ENCODE measurements at places on chromosomes 5 and 9.

- no peak for DNase-seq
These were observed 6.3 kb downstream of the MYO10 start for GRCh38 chr5:16929831-16930230.

DNA sequence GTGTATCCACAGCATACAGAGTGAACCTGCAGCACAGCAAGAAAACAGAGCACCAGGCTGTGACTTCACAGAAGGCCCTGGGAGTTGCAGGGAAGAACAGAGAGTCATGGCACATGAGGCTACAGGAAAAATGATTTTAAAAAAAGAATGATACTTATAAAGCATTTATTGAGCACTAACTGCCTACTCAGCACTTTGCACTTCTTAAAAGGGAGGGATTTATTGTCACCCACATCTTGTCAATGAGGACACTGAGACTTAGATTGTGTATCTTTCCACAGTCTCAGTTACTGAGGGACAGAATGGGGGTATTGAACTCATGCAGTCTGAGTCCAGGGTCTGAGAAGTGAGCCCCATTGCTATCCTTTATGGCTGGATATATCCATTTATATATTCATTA, 244.6 kb upstream of the TRIM32 start:
- no peak for DNase-seq

GRCh38 chr9:96420468-96421219, 2.5 kb upstream of the ZNF367 start:
- DNase-seq: no peak

- no peak for DNase-seq
These were observed 94.3 kb upstream of the STK32A start for GRCh38 chr5:147140558-147140957.

DNA sequence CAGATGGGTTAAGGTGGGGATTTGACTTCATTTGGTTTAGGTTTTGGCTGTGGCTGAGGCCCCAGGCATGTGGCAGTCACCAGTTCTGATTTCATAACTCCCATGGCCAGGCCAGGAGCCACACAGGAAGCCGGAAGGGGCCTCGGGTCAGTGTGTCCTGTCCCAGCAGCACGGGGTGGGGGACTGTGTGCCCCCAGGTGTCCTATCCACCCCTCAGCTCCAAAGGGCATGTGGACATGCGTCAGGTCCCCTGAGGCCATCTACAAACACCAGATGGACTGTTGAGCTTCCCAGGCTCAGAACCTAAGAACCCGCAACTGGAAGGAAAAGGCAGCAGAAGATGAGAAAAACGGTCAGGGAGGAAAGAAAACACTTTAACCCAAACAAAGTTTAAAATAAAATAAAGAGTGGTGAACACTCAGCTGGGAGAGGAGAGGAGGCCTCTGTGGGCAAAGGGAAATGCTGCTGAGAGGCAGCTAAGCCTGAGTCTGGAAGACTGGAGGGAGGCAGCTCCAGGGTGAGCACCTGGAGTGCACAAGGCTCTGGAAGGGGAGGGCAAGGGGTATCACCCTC, 260.8 kb downstream of the AUH start:
- no peak for DNase-seq

GRCh38 chr9:136860933-136861873, 4.9 kb downstream of the EDF1 start:
- DNase-seq: peak; percentile 39

DNA sequence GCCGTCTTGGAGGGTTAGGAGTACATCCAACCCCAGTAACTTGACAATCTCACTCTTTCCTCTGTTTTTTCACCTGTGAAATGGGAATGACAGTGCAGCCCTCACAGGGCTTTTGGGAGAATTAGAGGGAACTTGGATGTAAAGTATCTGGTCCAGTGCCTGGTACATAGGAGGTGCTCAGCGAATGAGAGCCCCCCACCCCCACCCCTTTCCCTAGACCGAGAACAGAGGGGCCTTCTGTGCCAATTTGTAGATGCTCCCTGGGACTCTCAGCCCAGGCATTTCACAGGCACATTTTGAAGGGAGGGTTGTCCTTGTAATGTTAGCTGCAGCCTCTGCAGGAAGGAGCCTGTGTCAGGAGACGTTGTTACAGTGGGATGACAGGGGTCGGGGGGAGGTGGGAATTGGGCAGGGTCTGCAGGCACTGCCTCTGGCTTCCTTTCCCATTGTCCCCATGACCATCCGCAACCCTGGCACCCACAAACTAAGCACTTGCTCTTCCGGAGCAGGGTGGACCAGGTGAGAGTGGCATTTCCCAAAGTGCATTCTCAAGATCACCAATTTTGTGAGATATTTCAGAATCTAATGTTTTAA, 47.0 kb downstream of the AMBP start:
- DNase-seq: peak; percentile 31

- DNase-seq: peak; percentile 68
These were observed 594 bp downstream of the FAM120A start for GRCh38 chr9:93451849-93452709.

GRCh38 chr5:132771503-132771998, 5.5 kb downstream of the SEPTIN8 start:
- no peak for DNase-seq

DNA sequence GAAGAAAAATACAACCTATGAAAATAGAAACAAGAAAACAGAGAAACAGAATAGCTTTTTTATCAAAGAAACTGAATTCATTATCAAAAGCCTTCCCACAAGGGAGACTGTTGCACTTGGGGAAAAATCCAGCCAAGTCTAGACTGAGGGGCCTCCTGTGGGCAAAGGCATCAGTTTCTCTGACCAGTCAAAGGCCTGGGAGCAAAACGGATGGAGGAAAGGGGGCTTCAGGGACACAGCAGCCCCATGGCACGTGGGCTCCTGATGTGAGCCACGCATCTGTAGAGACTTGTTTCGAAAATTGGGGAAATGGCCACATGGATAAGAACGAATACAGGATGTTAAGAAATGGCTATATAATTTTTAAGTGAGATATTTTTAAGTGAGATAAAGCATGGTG, 21.1 kb downstream of the ZDHHC11B start:
- no peak for DNase-seq

DNA sequence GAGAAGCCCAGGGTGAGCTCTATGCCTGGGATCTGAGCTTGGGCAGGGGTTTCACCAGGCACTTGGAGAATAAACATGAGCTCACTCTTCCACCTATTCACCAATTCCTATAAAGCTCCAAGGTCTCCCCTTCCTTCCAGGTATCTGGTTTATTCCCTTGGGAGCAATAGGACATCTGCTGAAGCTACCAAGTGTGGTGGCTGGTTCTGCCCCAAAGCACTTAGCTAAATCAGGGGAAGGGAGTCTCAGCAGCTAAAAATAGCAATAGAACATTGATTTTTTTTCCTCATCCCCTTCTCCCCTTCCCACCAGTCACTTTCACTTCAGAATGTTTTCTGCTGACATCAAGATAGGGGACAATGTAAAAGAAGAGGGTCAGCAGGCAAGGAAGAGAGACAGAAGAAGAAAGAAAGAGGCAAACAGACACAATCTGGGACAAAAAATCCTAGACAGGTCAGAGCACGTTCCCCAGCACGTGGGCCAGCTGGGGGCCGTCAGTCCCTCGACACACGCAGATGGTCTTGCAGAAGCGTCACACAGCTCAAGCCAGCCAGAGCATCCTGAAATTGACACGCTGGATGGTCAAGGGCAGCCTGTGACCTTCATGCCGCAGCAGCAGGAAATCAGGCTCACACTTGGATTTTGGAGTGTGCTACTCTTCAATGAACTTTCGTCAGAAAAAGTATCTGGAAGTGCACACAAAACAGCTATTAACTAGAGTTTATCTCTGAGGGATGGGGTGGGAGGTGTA, 176.0 kb downstream of the ZNF608 start:
- no peak for DNase-seq

DNA sequence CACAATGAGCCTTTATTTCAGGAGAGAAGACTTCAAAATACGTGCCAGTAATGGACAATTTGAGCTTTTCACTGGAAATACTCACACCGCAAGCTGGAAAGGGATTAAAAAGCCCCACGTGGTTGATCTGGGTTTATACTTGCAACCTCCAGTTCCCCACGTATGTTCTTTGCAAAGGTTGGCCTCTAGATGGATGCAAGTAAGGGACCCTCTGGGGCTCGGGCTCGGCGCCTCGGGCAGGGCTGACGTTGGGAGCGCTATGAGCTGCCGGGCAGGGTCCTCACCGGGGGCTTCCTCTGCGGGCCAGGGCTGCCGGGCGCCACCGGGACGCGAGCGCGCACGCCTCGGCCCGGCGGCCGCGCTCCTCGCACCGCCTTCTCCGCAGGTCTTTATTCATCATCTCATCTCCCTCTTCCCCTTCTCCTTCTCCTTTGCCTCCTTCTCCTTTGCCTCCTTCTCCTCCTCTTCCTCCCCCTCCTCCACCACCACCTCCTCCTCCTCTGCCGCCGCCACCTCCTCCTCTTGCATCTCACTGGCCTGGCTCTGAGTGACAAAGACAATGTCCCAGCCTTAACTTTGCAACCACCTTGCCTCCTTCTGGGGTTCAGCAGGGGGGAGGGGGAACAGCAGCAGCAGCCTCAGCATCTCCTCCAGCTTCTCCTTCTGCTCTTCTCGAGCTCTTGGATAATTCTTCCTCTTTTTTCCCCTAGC, 701 bp upstream of the ZNF462 start:
- DNase-seq: peak; percentile 77

DNA sequence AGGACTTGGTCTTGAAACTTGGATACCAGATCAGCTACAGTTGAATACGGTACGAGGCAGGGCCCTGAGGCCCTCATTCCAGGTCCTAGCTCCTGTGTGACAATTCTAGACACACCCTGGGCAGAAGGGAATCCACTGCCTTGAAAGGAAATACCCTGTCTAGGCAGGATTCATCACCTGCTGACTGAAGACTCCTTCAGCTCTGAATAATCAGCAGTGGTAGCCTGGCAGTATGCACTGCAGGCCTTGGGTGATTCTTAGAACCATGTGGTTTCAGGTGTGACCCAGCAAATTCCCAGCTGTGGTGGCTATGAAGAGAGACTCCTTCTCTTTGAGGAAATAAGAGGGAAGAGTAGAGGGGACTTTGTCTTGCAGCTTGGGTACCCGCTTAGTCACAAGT, 17.2 kb upstream of the EFNA5 start:
- DNase-seq: no peak

DNA sequence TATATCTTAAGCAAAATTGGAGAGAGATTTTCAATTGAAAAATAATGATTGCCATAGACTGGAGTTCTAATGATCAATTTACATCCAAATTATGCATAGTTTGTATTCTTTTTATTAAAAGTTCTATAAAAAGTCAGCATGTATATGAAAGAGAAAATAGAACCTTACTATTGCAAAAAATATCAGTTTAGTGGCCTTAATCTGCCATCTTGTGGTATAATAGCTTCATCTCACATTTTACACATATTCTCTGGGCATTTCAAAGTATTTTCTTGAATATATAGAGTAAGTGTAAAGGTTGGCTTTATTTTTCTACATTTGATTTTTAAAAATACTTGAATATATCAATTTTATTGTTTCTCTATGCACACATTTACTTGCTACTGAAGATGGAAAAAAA, 1858.6 kb upstream of the CDH9 start:
- DNase-seq: no peak
